ENCODE measurements at places on chromosomes 2 and 18. TPM values are rescaled to one million over a fixed set of nuclear protein-coding genes. Genes with fewer than 3 reads are reported as not detected.

PTPN18 gene
- 8.0 TPM for total RNA-seq

CD226 gene
- total RNA-seq: 0.33 TPM

LIMS3 gene
- not detected for total RNA-seq

- DNase-seq: no peak
Observed at GRCh38 chr2:140465301-140465700, 1665.5 kb downstream of the LRP1B start.

ARHGEF33 gene
- total RNA-seq: 0.50 TPM

Measured in fibroblast of lung (primary cell).